ENCODE measurements at places on chromosomes 13 and 19. TPM values are rescaled to one million over a fixed set of nuclear protein-coding genes. Genes with fewer than 3 reads are reported as not detected.

Gene KIR3DL1
- not detected for total RNA-seq

GRCh38 chr13:72198042-72198441 is 331.0 kb upstream of the DACH1 start:
- no peaks in the 10 kb centered on the region for H3K27me3 ChIP-seq
- H3K4me1 ChIP-seq: no peaks in the 10 kb centered on the region
- no peak overlapping the region for H3K27ac ChIP-seq

Gene IGFL2
- total RNA-seq: not detected

Gene ZNF98
- 0.69 TPM for total RNA-seq

GRCh38 chr19:53511933-53512374 is 26.0 kb upstream of the ZNF331 start:
- peak; percentile 40 for DNase-seq
- peaks cover 18% of the 10 kb centered on the region for H3K27me3 ChIP-seq
- no peak overlapping the region for H3K4me3 ChIP-seq
- no peaks in the 10 kb centered on the region for H3K4me1 ChIP-seq

DNA sequence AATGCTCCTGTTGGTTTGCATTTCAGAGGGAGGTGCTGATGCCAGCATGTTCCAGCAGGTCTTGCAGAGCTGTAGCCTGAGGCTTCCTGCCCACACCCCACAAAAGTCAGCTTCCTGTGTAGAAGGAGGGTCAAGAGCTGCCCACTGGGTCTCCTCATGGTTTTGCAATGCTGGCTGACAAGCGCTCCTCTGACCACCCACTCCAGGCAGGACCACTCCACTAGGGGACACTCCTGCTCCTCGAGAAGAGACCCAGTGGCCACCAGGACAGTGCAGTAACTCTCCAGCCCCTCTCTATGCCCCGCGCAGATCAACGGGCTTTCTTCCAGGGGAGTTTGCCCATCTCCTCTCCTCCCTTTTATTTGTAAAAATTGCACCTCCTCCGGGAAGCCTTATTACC is 72.9 kb upstream of the UQCRFS1 start:
- peaks cover 77% of the 10 kb centered on the region for H3K27me3 ChIP-seq
- H3K27ac ChIP-seq: no peak overlapping the region
- H3K4me1 ChIP-seq: no peaks in the 10 kb centered on the region

- peak; percentile 17 for DNase-seq
- no peak overlapping the region for H3K27ac ChIP-seq
- H3K27me3 ChIP-seq: peaks cover 8% of the 10 kb centered on the region
- H3K36me3 ChIP-seq: no peaks in the 10 kb centered on the region
- H3K4me3 ChIP-seq: peak overlapping the region; percentile 63
Measured at GRCh38 chr13:101453784-101454201, 1.3 kb downstream of the ITGBL1 start.

- H3K4me1 ChIP-seq: peaks cover 63% of the 10 kb centered on the region
- H3K27ac ChIP-seq: peak overlapping the region; percentile 88
- H3K27me3 ChIP-seq: peaks cover 14% of the 10 kb centered on the region
- peak; percentile 46 for DNase-seq
- peaks cover 7% of the 10 kb centered on the region for H3K36me3 ChIP-seq
Measured at GRCh38 chr19:925087-925525, 729 bp upstream of the ARID3A start.

Gene ZNF541
- total RNA-seq: 0.99 TPM

GRCh38 chr19:54517483-54517882 is 14.9 kb downstream of the LAIR2 start:
- H3K27me3 ChIP-seq: peaks cover 68% of the 10 kb centered on the region
- H3K36me3 ChIP-seq: no peaks in the 10 kb centered on the region

Gene CDX2
- not detected for total RNA-seq

DNA sequence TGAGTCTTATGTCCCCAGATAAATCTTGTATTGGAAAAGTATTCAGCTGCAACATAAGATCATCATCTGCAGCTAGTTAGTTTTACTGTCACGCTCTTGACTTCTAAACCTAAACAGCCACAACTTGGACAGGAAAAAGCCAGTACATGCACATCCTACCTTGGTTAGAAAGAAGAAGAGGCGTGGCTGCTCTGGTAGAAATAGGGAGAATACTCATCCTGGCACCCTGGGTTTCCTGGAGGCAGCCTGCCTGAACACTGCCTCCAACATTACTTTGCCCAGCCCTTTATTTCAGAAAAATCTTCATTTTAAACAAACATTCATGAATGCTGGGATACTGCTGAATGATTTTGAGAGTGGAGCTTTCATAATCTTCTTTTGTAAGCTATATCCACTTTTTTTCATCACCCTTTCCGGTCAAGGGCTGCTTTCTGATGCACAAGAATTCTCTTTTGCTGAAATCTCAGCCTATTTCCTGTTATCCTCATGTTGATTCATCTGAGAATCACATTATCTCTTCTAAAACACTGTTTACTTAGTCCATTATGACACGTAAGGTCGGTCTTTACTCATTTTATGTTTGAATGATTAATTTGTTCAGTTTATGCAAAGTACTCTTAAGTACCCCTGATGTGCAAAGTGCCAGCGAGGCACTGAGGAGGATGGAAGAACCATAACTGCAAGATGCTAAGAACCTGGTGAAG is 55.2 kb downstream of the STARD13 start:
- H3K27ac ChIP-seq: peak overlapping the region; percentile 84
- peaks cover 9% of the 10 kb centered on the region for H3K36me3 ChIP-seq
- H3K4me3 ChIP-seq: no peak overlapping the region
- H3K27me3 ChIP-seq: no peaks in the 10 kb centered on the region
- DNase-seq: no peak

Gene MIR17HG
- 1.3 TPM for total RNA-seq

Gene IRGC
- not detected for total RNA-seq

Gene CD70
- not detected for total RNA-seq

DNA sequence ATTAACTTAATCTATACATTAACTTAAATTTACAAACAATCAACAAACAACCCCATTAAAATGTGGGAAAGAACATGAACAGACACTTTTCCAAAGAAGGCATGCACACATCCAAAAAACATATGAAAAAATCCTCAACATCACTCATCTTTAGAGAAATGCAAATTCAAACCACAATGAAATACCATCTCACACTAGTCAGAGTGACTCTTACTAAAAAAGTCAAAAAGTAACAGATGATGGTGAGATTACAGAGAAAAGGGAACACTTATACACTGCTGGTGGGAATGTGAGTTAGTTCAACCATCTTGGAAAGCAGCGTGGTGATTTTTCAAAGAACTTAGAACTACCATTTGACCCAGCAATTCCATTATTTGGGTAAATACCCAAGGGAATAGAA is 759.2 kb upstream of the SLITRK1 start:
- H3K27me3 ChIP-seq: no peaks in the 10 kb centered on the region
- H3K4me3 ChIP-seq: no peak overlapping the region
- no peak overlapping the region for H3K27ac ChIP-seq
- no peaks in the 10 kb centered on the region for H3K4me1 ChIP-seq

DNA sequence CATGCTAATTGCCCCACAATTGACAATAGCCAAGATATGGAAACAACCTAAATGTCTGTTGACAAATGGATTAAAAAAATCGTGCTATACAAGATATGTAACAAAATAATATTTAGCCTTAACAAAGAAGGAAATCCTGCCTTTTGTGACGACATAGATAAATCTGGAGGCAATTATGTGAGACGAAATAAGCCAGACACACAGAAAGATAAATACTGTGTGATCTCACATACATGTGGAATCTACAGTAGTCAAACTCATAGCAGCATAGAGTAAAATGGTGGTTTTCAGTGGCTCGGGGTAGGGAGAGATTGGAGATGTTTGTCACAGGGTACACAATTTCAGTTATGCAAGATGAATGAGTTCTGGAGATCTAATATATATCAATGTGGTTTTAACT is 895.8 kb downstream of the SLITRK6 start:
- H3K27me3 ChIP-seq: no peaks in the 10 kb centered on the region
- no peaks in the 10 kb centered on the region for H3K36me3 ChIP-seq

- no peak overlapping the region for H3K4me3 ChIP-seq
- H3K4me1 ChIP-seq: no peaks in the 10 kb centered on the region
- no peak overlapping the region for H3K27ac ChIP-seq
- peak; percentile 22 for DNase-seq
- H3K36me3 ChIP-seq: no peaks in the 10 kb centered on the region
Measured at GRCh38 chr19:22545751-22546150, 88.4 kb upstream of the ZNF492 start.

Gene TRIP10
- total RNA-seq: 133 TPM

GRCh38 chr19:8396563-8397203 is 6.5 kb downstream of the RAB11B start:
- H3K4me3 ChIP-seq: no peak overlapping the region
- peaks cover 69% of the 10 kb centered on the region for H3K4me1 ChIP-seq
- H3K36me3 ChIP-seq: peaks cover 21% of the 10 kb centered on the region
- H3K27me3 ChIP-seq: no peaks in the 10 kb centered on the region

DNA sequence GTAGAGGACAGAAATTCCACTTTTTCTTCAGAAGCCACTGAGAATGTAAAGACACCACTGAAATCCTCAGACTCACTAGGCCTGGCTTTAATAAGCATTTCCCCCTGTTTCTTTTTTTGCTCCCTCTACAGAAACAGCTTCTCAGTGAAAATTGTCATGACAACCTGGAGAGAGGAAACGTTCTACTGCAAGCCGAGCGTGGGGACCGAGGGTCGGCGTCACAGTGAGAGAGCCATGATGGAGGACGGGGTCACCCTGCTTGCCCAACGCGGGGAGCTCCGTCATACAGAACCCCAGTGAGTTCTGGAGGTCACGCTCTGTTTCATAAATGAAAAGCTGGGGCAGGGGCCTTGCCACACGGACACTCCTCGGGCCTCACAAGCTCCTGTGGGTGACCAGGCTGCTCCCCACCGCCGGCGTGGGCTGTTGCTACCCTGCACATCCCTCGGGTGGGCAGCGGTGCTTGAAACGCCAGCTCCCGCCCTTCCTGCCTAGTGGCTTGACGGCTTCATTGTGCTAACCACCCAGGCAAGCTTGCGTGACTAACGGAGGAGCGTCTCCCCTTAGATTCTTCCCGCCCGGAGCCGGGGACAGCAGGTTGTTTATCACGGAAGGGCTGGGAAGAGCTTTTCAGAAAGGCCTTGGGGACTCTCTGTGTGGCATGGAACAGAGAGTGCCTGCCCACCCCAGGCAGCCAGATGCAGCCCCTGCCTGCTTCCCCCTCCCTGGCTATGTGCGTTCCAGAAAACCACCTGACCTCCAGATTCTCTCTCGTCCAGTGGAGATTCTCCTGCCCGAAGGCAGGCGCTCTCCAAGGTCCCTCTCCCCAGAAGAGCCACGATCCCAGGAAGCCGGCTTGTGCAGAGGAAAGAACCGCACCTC is 153.6 kb downstream of the KATNAL1 start:
- DNase-seq: no peak
- H3K4me1 ChIP-seq: no peaks in the 10 kb centered on the region
- no peaks in the 10 kb centered on the region for H3K36me3 ChIP-seq
- no peak overlapping the region for H3K27ac ChIP-seq
- H3K4me3 ChIP-seq: no peak overlapping the region

DNA sequence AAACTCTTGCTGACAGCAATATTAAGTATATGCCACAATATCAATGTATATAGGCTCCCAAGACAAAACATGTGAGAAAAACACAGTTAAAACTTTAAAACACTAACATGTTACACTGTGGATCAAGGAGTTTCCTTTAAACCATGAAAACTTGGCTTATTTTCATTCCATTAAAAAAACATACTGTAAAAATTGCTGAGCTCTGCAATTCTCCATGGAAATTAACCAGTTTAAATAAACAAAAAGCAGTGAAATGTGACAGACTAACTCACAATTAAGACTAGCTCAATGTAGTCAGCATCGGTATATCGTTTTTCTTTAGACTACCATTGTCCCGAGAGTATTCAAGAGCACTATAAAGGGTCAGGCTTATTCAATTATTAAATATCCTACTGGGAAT is 930.5 kb upstream of the SLITRK1 start:
- DNase-seq: no peak
- H3K4me3 ChIP-seq: no peak overlapping the region
- no peaks in the 10 kb centered on the region for H3K4me1 ChIP-seq
- H3K27ac ChIP-seq: no peak overlapping the region
- no peaks in the 10 kb centered on the region for H3K27me3 ChIP-seq
- H3K36me3 ChIP-seq: no peaks in the 10 kb centered on the region

GRCh38 chr13:98523455-98524102 is 53.3 kb downstream of the STK24 start:
- H3K27ac ChIP-seq: peak overlapping the region; percentile 39
- no peak overlapping the region for H3K4me3 ChIP-seq
- peaks cover 3% of the 10 kb centered on the region for H3K36me3 ChIP-seq

Gene SHC2
- total RNA-seq: 11.3 TPM

GRCh38 chr13:42040730-42041010 is 7.8 kb upstream of the DGKH start:
- no peaks in the 10 kb centered on the region for H3K27me3 ChIP-seq
- peak overlapping the region; percentile 98 for H3K27ac ChIP-seq
- peaks cover 31% of the 10 kb centered on the region for H3K4me1 ChIP-seq
- H3K4me3 ChIP-seq: peak overlapping the region; percentile 89
- no peaks in the 10 kb centered on the region for H3K36me3 ChIP-seq

- peaks cover 22% of the 10 kb centered on the region for H3K4me1 ChIP-seq
- no peak overlapping the region for H3K4me3 ChIP-seq
- H3K27ac ChIP-seq: no peak overlapping the region
- DNase-seq: no peak
- H3K27me3 ChIP-seq: no peaks in the 10 kb centered on the region
- H3K36me3 ChIP-seq: no peaks in the 10 kb centered on the region
Measured at GRCh38 chr13:32639502-32640105, 53.4 kb downstream of the PDS5B start.

DNA sequence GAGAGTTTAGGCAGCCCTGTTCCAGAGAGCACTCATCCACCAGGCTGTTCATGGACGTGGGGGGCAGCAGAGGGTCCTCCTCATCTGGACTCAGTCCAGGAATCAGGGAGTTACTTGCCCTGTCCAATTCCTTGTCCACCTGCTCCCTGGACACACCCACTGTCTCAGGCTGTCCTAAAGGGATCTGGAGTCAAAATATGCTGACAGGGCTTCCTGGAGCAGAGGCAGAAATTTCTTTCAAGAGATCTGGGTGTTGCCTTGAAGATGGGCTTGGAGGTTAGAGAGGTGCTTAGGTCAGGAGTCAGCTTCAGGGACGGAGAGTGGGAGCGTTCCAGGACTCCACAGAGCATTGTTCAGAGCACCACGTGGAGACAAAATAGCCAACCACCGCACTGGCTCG is 65.8 kb upstream of the SHISA2 start:
- H3K4me1 ChIP-seq: no peaks in the 10 kb centered on the region
- no peaks in the 10 kb centered on the region for H3K36me3 ChIP-seq
- H3K27me3 ChIP-seq: peaks cover 10% of the 10 kb centered on the region
- DNase-seq: no peak

- no peaks in the 10 kb centered on the region for H3K4me1 ChIP-seq
- no peaks in the 10 kb centered on the region for H3K36me3 ChIP-seq
- peaks cover 85% of the 10 kb centered on the region for H3K27me3 ChIP-seq
- H3K4me3 ChIP-seq: no peak overlapping the region
- no peak overlapping the region for H3K27ac ChIP-seq
Measured at GRCh38 chr19:46241626-46242025, 12.1 kb downstream of the IGFL1 start.

Gene ADAMTSL5
- 36.8 TPM for total RNA-seq

GRCh38 chr13:106455777-106456176 is 79.7 kb downstream of the EFNB2 start:
- DNase-seq: no peak
- no peak overlapping the region for H3K27ac ChIP-seq
- H3K4me3 ChIP-seq: no peak overlapping the region
- H3K27me3 ChIP-seq: no peaks in the 10 kb centered on the region
- no peaks in the 10 kb centered on the region for H3K4me1 ChIP-seq
- no peaks in the 10 kb centered on the region for H3K36me3 ChIP-seq

- H3K27me3 ChIP-seq: no peaks in the 10 kb centered on the region
- H3K4me1 ChIP-seq: peaks cover 40% of the 10 kb centered on the region
- no peak overlapping the region for H3K27ac ChIP-seq
- H3K36me3 ChIP-seq: no peaks in the 10 kb centered on the region
- no peak for DNase-seq
- H3K4me3 ChIP-seq: no peak overlapping the region
Measured at GRCh38 chr13:74068471-74068870, 65.7 kb downstream of the KLF12 start.

Gene CC2D1A
- total RNA-seq: 20.1 TPM

Gene RFPL4AL1
- total RNA-seq: not detected

Gene FBL
- total RNA-seq: 63.1 TPM
